ENCODE measurements at places on chromosomes 4 and X.

GRCh38 chr4:138235419-138235952, 6.7 kb downstream of the SLC7A11 start:
- peak; percentile 25 for DNase-seq

- DNase-seq = no peak
Measured at GRCh38 chr4:37663552-37663951, 22.6 kb downstream of the RELL1 start.

DNA sequence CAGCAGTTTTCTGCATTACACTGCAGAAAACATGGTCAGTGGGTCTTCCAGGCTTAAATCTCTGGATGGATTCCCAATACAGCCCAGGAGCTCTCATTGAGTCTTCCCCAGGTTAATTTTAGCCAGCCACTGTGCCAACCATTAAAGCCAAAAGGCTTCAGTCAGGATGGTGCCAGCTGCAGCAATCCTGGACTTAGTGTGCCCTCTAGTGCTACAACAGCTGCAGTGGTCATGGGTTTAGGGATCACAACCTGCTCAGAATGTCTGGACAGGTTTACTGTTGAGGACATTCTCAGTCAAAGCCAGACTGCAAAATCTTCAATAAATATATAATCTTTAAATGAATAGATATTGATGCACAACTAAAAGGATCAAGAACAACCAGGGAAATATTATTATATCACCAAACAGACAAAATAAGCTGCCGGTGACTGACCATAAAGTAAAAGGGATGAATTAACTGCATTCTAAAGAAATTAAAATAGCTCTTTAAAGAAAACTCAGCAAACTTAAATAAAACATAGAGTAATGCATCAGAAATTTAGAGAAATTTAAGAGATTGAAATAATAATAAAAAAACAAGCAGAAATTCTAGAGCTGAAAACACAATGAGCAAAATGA, 639.9 kb downstream of the SPOCK3 start:
- DNase-seq = peak; percentile 15

DNA sequence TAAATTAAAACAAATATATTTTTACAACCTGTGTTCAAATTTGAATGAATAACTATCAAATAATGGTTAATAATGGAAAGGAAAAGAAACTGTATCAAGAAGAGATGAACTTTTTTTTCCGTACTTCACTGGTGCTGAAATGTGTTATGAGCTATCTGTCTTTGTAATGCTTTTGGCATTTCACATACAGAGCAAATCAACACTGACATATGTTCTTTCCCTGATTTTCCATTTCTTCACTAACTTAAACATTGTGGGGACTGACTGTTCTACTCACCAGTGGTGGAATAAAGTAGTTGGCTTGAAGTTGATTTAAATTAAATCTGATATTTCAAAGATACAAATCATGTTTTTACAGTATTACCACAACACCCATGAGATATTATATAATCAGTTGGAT, 304.0 kb upstream of the BMP3 start:
- DNase-seq = no peak

GRCh38 chr4:6775746-6776145, 6.8 kb upstream of the KIAA0232 start:
- no peak for DNase-seq

- no peak for DNase-seq
Measured at GRCh38 chrX:57211906-57212305, 74.6 kb upstream of the FAAH2 start.

DNA sequence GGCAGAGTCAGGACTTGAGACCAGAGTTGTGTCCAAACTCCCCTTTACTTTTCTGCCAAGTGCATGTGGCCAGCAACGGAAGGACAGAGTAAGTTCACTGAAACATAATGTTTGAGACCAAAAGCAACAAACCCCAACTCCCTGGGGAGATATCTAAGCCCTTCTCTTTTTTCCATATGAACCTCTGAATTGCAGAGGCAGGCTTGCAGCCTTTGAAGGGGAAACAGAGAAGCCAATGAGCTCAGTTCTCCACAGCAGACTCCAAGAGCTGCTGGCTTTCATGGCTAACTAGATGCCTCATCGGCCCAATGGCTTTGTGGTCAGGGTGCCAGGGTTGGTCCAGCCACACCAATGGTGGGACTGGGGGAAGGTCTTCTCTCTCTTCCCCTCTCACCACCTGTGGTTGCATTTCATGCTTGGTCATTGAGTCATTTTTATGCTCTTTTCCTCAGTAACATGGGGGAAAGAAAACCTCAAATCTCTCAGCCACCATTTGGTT, 34.0 kb downstream of the STARD8 start:
- DNase-seq = peak; percentile 43

- no peak for DNase-seq
Measured at GRCh38 chrX:123817288-123817894, 42.5 kb upstream of the XIAP start.

DNA sequence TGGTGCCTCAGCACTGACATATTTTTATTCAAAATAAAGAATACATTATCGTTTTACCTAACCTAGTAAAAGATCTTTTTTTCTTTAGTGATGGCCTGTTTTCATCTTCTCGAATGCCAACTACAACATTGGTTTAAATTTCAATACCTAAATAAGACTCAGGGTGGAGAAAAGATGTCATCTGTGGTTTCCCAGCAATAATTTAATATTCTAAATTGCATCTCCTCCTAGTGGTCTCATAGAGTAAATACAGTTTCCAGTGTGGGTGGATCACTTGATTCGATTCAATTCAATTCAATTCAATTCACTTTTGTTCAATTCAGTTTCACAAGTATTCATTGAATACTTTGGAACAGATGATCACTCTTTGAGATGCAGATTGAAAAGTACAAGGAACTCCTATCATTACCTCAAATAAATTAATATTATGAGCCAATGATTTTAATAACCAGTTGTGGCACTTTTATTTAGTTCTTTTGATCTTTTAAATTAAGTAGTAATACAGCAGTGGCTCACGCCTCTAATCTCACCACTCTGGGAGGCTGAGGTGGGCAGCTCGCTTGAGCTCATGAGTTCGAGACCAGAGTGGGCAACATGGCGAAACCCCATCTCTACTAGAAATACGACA, 427.2 kb downstream of the FAT4 start:
- DNase-seq = no peak

DNA sequence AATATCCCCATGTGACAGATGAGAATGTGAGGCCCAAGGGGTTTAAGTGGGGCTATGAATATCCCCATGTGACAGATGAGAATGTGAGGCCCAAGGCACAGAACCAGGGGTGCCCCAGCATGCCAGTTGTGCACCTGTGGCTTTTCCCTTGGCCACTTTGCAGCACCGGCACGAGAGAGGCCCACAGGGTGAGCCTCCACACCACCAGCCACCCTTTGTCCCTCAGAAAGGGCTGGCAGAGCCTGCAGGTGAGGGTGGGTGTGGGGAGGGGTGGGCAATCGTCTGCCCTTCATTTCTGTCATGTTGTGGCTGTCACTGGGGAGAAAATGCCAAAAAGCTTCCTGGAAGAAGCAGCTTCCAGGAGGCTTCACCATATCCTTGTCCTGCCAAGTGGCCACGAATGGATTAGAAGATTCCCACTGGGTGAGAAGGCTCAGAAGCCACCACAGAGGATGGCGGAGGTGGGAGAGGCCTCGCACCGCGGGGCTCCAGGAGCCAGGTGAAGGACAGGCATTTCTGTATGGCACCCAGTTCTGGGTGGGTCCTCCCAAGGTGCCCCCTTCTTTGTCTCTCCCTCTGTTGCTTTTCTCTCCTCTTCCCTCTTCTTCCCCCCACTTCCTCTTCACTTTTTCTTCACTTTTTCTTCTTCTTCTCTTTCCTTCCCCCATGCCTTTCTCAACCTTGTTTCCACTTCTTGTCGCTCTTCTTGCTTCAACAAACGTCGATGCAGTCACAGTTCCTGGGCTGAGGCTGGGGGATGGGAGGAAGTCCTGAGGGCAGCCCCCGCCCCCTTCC, 469 bp upstream of the GPR78 start:
- no peak for DNase-seq

DNA sequence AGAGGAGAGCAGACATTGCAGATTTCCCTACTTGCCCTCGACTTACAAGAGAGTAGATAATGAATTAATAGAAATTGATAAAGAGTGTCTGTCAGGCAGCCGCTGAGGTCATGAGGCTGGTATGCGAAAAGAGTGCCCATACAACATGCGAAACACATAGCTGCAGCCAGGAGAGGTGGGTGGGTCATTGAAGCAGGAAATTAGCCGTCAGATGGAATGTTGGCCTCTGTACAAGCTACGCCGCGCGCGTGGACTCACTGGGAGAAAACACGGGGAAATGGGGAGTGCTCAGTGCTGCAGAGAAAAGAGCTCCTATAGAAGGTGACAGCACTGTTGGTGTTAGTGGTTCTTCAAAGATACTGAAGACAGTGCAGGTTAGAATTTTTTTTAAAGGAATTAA, 125.1 kb downstream of the RAPGEF2 start:
- no peak for DNase-seq

DNA sequence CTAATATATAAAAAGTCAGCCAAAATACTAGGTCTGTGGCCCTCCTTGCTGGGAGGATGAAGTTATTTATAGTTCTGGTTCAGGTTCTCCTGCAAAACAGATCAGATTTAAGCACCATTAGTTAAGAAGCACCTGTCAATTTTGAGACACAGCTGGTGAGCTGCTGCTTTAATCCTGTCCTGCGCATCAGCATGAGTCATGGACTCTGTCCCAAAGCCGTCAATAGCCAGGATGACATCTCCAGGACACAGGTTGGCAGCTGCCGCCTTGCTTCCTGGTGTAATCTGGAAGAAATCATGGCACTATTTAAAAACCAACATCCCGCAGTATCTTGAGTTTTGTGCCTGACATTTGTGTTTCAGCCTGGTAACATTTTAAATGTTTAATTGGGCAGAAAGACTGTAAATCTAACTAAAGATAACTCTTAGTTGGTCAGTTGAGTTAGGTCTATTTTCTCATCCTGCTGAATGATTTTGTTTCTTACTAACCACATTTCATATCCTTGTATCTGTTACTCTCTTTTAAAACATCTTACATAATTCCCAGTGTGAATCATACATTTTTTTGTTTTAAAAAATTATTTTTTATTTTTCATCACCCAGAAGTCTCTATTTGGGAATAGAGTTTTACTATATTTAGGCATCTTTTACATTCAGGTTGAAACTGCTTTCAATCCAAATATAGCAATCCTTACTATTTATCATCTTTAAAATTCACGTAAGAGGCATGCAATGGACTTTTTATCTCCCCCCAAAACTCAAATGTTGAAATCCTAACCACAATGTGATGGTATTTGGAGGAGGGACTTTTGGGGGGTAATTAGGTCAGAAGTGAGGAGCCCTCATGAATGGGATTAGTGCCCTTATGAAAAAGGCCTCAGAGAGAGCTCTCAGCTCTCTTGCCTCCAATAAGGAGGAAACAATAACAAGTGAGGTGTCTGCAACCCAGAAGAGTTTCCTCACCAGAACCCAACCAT, 10.1 kb downstream of the PDLIM3 start:
- DNase-seq = no peak

DNA sequence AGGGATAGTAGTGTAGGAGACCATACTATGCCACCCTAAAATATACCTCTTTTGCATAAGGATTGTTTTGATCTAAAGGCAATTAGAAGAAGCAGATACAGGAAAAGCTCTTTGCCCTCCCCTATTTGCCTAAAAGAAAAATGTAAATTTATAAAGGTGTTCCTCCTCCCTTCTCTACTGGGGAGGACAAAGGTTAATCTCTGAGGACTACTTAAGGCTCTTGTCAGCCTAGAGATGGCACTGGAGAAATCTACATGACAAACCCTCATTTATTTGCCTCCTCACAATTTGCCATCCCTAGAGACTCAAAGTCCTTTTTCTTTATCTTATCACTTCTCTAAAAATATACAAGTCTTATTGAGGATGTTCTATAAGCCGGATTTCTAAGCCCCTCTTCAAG, 1021.8 kb downstream of the STPG2 start:
- DNase-seq = no peak

DNA sequence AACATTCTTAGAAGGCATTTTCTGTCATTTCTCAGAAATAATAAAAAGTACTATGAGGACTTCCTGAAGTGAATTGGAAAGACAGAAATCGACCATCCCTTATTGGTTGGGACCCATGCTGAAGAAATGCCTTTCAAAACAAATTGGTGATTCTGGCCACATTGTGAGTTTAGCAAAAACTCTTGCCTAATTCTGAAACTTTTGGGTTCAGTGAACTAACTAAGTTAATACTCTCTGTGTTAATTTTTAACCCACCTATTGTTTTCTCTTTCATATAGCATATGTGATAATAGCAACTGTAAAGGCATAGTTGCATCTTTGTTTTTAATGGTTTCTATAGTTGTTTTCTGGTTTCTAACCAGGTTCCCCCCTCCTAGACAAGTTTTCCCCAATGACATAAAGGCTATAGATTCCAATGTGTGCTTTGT, 129.3 kb upstream of the FAT1 start:
- no peak for DNase-seq

GRCh38 chrX:10906866-10907265, 204.3 kb upstream of the HCCS start:
- DNase-seq = no peak

- DNase-seq = no peak
Measured at GRCh38 chr4:158159054-158159717, 13.6 kb downstream of the GASK1B start.

GRCh38 chr4:160772668-160773067, 1391.1 kb downstream of the FSTL5 start:
- DNase-seq = no peak

GRCh38 chrX:49079489-49080428, at the start of gene WDR45:
WDR45 (minus strand) TSS chrX:49079887; CDS start chrX:49078095, 1,792 bp downstream.
- DNase-seq = no peak

- no peak for DNase-seq
Measured at GRCh38 chr4:124694306-124694705, 18.2 kb downstream of the ANKRD50 start.

- DNase-seq = no peak
Measured at GRCh38 chr4:24933684-24934275, 20.9 kb upstream of the CCDC149 start.

DNA sequence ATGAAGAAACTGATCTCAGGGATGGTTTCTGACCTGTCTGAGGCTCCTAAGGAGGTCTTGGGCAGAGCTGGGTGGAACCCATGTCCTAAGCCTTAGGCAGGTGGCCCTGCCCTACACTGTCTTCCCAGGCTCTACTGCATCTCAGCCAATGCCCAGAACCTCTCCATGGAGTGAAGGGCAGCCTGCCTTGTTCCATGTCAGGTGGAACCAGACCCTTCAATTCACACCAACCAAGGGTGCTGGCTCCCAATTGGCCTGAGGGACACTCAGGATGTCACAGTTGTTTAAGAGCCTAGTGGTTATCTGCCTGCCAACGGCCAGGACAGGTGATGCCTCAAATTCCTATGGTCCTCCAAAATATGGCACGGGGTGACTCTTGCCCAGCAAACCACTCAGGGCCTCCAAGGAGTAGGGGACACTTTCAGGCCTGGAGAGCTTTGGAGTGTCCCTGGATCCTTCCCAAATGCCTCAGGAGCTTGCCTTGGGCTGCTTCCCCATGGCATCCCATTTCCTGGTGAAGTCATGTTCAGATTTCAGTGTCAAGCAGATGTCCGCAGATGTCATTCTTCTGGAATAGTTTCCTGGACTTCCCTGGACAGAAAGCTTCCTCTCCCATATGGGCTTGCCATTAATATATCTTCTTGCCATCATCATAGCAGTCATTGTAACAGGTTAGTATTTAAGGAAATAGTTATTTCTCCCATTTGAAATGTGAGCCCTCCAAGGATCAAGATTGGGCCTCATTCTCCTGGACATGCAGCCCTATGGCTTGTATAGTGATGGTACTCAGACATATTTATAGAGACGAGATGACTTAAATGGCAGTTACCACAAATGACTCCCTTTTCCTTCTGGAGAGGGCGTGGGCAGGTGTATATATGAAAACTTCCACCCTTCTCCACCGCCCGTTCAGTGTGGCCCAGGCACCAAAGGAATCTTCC, 67.1 kb downstream of the MED28 start:
- no peak for DNase-seq

- DNase-seq = no peak
Measured at GRCh38 chr4:142331646-142332045, 514.5 kb downstream of the INPP4B start.

GRCh38 chr4:77113069-77113468, 37.3 kb upstream of the CCNI start:
- no peak for DNase-seq

Measured in brain pericyte (primary cell).